ENCODE measurements at places on chromosomes 2 and 18.

DNA sequence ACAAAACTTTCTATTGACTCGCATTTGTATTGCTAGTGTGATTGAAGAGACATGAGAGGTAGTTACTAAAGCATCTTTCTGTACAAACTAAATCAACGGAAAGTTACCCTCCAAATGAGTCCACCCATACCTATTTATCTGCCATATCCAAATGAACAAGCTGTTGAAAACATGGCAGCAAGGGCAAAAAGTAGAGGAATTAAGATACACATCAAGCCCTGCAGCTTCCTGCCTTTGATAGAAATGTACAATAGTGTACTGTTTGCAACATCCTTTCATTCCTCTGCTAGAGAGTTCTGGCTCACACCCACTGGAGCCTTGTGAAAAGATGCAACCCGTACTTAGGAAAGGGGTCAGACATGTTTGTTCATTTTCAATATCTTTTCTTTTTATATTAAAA, 122.5 kb downstream of the ERBB4 start:
- no peak for DNase-seq

DNA sequence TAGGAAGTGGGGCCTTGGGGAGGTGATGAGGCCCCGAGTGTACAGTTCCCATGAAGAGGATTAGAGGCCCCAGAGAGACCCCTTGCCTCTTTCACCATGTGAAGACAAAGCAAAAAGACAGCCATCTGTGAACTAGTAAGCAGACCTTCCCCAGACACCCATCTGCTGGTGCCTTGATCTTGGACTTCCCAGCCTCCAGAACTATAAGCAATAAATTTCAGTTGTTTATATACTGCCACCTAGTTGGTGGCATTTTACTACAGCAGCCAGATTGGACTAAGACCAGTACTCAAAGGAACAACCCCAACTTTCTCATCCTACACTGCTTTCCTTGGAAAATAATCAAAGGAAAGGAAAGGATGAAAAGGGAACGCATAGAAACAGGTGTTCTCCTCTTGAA, 27.9 kb upstream of the CREG2 start:
- DNase-seq, result no peak

DNA sequence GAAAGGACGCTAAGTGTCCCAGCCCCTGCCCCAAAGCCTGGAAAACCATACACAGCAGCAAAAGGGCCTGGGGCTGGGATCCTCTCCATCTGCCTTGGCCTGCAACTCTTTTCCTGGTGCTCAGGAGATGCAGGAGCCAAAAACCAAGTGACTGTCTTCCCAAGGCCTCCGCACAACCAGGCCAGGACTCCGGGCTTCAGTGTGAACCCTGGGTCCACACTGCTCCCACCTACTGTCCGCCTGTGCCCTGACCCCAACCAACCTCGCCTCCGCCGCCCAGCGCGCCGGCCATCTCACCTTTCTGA, 1.1 kb downstream of the FEV start:
- no peak for DNase-seq

DNA sequence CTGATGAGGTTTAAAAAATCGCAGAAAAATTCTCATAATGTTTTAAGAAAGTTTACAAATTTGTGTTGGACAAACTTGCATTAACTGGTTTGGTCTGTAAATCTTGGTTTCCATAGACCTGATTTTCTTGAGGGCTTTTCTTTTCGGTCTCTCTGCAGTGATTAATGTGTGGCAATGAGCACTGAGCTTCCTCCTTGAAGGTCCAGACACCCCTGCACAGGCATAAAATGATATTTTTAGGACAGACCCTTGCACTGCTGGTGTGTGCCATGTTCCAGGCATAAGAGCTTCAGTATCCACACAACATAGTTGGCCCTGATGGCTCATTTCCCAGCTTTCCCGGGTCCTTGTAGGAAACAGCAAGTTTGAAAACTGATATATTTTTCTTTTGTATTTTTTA, 33.7 kb downstream of the MRPL33 start:
- DNase-seq, result no peak

- DNase-seq, result no peak
Measured at GRCh38 chr18:78607221-78607620, 372.4 kb upstream of the SALL3 start.

- DNase-seq, result no peak
Measured at GRCh38 chr2:16008856-16009255, 68.5 kb downstream of the MYCN start.

DNA sequence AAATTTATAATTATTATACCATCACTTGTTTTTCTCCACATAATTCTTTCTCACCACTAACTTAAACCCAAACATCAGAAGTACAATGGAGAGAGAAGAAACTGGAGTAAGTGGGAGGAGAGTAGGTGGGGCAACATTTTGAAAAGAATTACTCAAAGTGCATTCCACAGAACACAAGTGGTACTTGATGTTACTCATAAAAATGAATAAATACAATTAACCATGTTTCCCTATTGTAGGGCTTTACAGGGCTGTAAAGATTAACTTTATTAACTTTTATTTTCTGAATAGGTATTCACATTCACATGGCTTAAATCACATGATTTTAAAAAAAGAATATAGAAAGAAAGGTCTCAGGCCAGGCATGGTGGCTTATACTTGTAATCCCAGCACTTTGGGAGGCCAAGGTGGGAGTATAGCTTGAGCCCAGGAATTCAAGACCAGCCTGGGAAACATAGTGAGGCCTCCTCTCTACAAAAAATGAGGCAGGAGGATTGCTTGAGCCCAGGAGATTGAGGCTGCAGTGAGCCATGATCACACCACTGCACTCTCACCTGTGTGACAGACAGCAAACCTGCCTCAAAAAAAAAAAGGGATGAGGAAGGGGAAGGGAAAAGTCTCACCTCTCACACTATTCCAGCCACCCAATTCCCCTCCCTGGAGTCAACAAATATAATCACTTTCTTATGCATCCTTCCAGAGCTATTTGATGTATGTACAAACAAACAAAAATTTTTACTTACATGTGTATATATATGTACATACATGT, 47.1 kb downstream of the KCNG3 start:
- no peak for DNase-seq

DNA sequence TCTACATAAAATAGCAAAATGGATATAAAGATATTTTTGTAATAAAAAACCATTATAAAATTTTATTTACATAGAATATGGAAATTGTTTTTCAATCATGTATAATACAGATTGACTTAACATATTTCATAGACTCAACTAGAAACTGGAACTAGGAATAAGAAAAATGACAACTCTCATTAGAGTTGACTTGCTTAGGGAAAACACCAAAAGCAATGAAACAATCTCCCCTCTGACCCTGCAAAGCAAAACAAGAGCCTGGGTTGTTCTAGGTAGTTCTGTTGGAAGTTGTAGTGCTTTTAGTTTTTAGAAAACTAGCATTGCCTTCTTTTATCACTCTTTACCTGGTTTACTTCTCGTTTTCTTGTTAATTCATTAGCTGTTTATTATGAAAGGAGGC, 32.2 kb upstream of the MTIF2 start:
- DNase-seq, result no peak

DNA sequence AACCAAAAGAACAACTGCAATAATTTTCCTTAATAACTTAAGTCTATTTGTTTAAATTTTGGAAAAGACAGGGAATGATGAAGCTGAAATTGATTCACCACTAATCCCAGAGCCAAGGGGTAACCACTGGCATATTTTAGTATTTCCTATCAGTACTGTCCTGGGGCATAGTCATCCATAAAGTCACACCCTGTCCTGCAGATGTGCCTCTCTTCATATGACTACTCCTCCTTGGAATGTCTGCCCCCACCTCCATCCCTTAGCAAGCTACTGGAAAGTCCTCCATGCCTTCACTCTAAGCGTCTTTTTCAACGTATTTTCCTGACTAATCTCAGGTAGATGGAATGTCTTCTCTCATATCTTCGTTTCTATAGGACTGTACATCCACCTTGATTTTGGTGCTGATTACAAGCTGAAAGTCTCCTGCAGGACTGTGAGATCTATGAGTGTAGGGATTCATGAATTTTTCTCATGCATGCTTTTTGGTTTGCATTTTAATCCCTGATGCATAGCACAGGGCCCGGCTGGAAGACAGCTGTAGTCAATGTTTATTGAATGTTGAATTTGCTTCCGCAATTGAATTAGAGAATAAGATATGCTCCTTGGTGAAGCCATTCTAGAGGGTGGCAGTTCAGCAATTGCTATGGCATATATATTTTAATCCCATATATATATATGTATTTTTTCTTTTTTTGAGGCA, 85.6 kb downstream of the MOGAT1 start:
- DNase-seq, result no peak

DNA sequence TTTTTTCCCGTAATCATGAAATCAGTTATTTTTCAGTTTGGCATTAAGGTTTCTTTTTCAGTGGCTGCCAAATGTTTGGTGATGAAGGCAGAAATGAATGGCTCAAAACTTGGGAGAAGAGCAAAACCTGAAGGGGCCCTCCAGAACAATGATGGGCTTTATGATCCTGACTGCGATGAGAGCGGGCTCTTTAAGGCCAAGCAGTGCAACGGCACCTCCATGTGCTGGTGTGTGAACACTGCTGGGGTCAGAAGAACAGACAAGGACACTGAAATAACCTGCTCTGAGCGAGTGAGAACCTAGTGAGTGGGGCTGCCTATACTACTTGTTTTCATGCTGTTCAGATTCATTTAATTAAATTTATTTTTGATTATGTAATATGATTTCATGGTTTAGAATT, 29.2 kb upstream of the MSH2 start:
- DNase-seq, result no peak

GRCh38 chr18:45156946-45157345, 458.3 kb upstream of the SLC14A2 start:
- no peak for DNase-seq

DNA sequence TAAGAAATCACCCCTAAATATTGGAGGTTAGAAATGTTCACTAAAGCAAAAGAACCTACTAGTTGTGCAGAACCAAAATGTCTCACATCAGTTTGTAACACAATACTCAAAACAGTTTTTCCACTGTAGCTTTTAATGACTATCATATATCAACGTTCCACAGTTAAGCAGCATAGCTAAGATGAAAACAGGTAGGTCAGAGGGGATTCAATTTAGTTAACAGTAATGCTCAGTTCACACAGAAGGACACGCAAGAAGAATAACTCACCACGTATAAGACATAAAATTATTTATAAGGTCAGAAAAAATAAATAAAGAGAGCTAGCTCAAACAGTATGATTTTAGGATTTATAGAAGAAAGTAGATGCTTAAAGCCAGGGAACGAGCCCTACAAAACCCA, 118.9 kb upstream of the CCDC150 start:
- no peak for DNase-seq

- no peak for DNase-seq
Measured at GRCh38 chr18:75307530-75307929, 96.9 kb downstream of the TSHZ1 start.
